ENCODE measurements at places on chromosomes 7 and 10. TPM values are rescaled to one million over a fixed set of nuclear protein-coding genes. Genes with fewer than 3 reads are reported as not detected.
A peak's percentile ranks its signal among the peaks of the same experiment; 100 is the strongest.

DNA sequence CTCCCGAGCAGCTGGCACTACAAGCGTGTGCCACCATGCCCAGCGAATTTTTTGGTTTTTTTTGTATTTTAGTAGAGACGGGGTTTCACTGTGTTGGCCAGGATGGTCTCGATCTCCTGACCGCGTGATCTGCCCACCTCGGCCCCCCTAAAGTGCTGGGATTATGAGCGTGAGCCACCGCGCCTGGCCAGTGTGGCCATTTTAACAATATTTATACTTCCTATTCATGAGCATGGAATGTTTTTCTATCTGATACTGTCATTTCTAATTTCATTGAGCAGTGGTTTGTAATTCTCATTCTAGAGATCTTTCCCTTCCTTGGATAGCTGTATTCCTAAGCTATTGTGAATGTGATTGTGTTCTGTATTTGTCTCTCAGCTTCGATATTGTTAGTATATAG lies 96.2 kb downstream of the GLCCI1 start:
- no peak overlapping the region for H3K4me3 ChIP-seq
- no peak for DNase-seq
- no peaks in the 10 kb centered on the region for H3K27me3 ChIP-seq
- no peak overlapping the region for H3K27ac ChIP-seq
- peaks cover 9% of the 10 kb centered on the region for H3K4me1 ChIP-seq

DNA sequence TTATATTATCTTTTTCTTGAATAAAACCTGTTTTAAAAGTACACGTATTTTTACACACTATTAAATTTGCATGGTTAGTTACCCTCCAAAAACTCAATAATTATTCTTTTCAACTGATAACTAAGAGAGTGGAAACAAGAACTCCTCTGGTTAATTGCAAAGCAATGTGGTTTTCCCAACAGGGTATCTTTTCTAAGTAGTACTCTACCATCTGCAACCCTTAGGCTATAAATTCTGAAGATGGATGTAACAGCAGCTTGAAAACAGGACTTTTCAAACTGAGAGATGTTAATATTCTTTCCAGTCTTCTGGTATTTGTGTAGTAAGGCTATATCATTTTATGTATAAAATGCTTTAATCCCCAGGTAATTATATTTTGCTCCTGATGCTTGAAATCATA lies 916.1 kb upstream of the POT1 start:
- no peak overlapping the region for H3K4me3 ChIP-seq
- no peaks in the 10 kb centered on the region for H3K27me3 ChIP-seq
- DNase-seq: no peak
- no peaks in the 10 kb centered on the region for H3K4me1 ChIP-seq

GRCh38 chr7:140225562-140226249 lies 48.9 kb upstream of the KDM7A start:
- peak overlapping the region; percentile 53 for H3K4me3 ChIP-seq
- H3K27me3 ChIP-seq: no peaks in the 10 kb centered on the region

DNA sequence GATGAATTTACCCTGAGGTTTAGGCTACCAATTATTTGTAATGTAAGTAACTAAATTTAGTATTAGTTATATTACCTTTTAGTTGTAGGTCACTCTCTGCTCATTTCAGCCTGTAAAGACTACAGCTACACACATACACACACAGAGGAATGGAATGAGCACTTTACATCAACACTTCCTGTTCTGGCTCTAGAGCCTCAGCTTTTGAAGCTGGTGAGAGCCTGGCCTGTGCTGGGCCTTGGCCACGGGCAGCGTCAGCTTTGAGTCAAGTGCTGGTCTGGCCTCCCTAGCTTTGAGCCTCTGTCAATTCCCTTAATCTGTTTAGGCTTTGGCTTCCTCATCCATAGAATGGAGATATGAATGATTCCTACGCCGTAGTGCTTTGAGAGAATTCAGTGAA lies 141.7 kb downstream of the EGFR start:
- peaks cover 2% of the 10 kb centered on the region for H3K27me3 ChIP-seq
- H3K27ac ChIP-seq: no peak overlapping the region
- no peaks in the 10 kb centered on the region for H3K36me3 ChIP-seq
- H3K4me1 ChIP-seq: no peaks in the 10 kb centered on the region
- no peak overlapping the region for H3K4me3 ChIP-seq

DNA sequence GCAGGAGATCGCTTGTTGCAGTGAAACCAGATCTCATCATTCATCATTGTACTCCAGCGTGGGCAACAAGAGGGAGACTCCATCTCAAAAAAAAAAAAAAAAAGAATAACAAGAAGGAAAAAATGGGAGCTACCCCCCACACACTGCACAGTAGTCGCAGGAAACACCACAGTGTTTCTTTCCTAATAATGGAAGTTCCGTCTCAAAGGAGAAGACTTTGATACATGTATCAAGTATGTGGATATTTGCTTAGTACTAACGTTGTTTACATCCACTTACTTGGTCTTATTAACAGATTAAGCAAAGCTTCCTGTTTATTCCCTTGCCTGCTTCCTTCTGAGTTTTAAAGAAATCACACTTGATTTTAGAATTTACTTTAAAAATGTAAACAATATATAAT lies 22.2 kb downstream of the YAE1 start:
- peaks cover 41% of the 10 kb centered on the region for H3K4me1 ChIP-seq
- no peak for DNase-seq
- H3K4me3 ChIP-seq: no peak overlapping the region
- H3K27me3 ChIP-seq: peaks cover 2% of the 10 kb centered on the region
- H3K27ac ChIP-seq: no peak overlapping the region

DNA sequence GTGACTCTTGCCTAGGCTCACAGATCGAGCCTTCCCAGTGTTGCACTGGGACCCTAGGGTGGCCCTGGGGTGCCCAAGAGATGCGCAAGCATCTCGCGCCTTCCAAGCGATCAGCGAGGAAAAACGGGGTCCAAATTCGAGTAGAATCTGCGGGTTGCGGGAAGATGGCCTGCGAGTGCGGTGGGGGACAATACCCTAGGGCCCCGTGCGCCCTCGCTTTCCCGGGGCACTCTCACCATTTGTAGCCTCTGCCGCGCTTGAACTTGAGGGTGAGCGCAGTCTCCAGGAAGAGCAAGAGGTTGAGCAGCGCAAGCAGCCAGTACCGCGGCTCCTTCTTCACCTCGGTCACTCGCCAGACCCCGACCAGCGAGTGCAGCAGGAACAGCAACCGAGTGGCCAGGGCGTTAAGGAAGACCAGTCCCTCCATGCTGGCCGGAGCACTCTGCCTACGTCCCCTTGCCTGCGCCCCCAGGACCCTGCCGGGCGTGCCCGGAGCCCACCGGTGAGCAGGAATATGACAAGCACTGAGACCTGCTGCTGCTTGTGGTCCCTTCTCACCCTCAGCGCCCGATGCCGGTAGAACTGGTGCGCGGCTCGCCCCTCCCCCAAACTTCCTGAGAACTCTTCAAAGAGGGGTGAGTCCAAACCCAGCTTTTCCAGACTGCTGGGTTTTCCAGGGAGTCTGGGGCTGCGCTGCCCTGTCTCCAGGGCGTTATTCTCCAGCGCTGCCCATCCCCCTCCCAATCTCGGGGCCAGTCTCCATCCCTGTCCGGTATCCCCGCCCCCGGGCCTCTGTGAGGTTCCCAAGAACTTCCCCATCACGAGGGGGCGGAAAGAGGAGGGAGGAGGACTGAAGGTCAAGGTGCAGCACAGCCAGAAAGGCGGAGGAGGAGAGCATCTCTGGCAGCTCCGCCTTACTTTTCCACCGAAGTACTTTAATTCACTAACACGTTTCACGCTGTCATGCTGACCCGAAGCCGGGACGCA lies at the start of gene TMEM26:
TSS of gene TMEM26 (minus strand) at position 727 of the 987 bp plus-strand sequence. CDS start at position 427, 300 bp downstream.
- no peak within 1 kb of the TSS for H3K27ac ChIP-seq
- H3K4me3 ChIP-seq: no peak within 1 kb of the TSS
- DNase-seq: no peak
- no peaks in the 10 kb centered on the region for H3K36me3 ChIP-seq

DNA sequence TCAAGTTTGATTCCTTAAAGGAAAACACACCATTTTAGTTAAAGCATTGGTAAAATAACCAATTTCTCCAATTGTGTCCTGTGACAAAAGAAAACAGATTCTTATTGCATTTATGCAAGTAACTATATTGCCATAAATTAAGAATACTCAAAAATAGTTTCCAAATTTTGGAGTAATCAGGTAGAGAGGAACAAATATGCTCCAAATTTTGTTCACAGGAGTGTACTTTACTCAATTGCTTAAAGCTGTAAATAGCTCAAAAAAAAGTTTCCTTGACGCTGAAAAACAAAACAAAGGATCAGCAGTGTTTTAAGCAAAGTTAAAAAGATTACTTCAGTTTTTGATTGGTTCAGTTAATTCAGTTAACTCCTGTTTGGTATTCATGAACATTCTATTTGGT lies 52.2 kb upstream of the INHBA start:
- no peak for DNase-seq
- no peaks in the 10 kb centered on the region for H3K36me3 ChIP-seq
- no peak overlapping the region for H3K27ac ChIP-seq
- no peaks in the 10 kb centered on the region for H3K4me1 ChIP-seq

DNA sequence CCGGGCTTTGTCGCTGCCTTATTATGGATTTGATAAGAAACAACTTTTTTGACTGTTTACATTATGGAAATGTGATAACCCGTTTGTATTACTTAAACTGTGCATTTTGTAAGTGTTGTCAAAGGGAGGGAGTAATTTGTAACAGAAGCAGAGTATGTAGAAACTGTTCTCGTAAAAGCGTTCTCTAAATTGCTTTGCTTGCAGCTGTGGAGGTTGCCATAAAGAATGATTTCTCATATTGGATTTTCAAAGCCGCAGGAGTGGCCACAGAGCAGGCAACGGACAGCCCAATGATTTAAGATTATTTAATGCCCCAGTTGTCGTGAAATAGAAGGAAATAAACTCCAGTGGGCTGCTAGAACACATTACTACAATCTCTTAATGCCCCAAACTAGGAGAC lies 114.0 kb upstream of the INSYN2A start:
- no peaks in the 10 kb centered on the region for H3K4me1 ChIP-seq
- DNase-seq: no peak
- peaks cover 14% of the 10 kb centered on the region for H3K27me3 ChIP-seq

DNA sequence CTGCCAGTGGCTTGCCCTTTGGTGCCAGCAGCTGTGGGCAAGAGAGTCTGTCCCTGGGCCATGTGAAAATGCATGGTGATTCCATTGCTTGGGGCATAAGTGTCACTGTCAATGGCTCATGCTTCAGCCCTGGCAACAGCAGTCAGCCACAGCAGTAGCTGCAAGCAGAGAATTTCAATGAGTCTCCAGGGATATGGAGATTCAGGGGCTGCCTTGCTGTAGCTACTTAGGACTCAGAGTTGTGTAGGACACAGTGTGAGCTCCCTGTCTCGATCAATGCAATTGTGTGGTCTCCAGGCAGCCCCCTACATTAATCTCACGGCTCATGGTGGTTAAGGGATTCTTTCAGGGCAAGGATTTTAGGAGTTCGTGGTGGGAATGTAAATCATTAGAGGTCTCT lies 126.3 kb upstream of the STARD3NL start:
- H3K4me3 ChIP-seq: no peak overlapping the region
- no peaks in the 10 kb centered on the region for H3K36me3 ChIP-seq
- H3K4me1 ChIP-seq: no peaks in the 10 kb centered on the region
- no peak overlapping the region for H3K27ac ChIP-seq
- no peaks in the 10 kb centered on the region for H3K27me3 ChIP-seq

DNA sequence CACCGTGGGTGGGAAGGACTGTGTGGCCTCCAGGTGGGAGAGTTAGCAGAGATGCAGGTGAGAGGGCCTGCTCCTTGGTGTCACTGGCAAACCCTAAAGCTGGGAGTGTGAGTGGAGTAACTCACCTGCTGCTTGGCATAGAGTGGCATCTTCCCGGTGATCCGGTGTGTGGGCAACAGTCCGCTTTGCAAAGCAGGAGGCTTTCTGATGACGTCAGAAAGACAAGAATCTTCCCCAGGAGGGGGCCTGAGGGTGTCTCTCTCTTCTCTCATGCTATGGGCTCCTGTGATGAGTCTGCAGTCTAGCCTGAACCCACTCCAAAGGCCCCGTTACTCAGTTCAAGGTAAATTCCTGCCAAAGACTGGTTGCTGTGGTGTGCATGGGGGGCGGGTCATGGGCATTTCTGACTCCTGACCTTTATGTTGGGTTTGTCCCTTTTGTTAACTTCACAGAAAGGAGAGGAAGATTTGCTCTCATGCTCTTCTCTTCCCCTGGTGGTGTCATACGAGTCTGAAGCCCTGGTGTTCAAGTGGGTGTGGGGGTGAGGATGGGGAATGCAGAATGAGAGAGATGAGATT lies 187.9 kb downstream of the GATA3 start:
- H3K4me1 ChIP-seq: peaks cover 75% of the 10 kb centered on the region
- peak; percentile 71 for DNase-seq
- H3K36me3 ChIP-seq: peaks cover 12% of the 10 kb centered on the region

The MMD2 gene
- not detected for total RNA-seq

The SH2B2 gene
- 2.9 TPM for total RNA-seq

The HTRA1 gene
- total RNA-seq: not detected

The UBE3C gene
- 95.4 TPM for total RNA-seq

Measured in activated CD4-positive, alpha-beta T cell treated with anti-CD3 and anti-CD28 coated beads, Interleukin-2, amount 10 ng/mL, durations not matched to agents 24 days and 14 days (primary cell).